ENCODE measurements at places on chromosomes 2 and 18.

DNA sequence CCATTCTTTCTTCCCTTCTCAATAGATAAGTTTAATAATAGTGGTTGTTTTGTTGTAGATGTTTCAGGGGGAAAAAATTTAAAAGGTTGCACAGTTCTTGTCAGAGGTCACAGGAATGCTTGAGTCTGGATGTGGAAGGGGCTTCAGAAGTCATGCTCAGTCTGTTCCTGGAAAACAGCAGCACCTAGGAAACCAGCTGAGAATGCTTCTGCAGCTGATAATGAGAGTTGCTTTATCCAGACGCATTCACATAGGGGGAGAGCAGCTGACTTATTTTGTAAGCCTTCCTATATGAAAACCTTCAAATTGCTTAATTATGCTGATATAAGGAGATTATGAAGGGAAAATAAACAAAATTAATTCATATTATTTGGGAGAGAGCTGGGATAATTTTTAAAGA, 235.5 kb downstream of the GULP1 start:
- DNase-seq: no peak

DNA sequence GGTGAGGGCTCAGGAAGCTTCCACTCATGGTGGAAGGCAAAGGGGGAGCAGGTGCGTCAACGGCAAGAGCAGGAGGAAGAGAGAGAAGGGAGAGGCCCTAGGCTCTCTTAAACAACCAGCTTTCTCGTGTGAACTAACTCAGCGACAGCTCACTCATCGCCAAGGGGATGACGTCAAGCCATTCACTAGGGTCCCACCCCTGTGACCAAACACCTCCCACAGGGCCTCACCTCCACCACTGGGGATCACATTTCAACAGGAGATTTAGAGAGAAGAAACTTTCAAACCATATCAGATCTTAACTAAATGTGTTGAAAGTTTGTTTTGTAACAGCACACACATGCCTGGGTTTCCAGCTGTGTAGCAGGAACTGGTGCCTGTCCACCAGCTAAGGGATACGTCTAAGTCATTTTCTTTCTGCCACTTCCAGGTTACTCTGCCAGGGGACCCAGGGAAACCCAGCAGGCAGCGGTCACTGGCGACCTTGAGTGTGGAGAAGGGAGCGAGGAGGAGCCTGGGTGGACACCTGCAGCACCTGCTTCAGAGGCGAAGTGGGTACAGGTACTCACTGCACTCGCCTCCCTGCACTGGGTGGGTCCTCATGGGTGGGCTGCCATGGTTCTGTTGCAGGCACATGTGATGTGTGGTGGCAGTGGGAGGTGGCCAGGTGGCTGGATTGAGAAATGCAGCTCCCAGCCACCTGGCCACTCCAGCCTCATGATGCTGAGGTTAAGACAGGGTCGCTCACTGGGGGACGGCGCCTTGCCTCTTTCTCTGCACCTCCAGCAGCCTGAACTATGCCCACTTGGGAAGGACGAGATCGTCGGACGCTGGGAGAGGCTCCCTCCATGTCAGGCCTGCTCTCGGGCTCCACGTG, 8.4 kb upstream of the GPC1 start:
- DNase-seq: no peak

DNA sequence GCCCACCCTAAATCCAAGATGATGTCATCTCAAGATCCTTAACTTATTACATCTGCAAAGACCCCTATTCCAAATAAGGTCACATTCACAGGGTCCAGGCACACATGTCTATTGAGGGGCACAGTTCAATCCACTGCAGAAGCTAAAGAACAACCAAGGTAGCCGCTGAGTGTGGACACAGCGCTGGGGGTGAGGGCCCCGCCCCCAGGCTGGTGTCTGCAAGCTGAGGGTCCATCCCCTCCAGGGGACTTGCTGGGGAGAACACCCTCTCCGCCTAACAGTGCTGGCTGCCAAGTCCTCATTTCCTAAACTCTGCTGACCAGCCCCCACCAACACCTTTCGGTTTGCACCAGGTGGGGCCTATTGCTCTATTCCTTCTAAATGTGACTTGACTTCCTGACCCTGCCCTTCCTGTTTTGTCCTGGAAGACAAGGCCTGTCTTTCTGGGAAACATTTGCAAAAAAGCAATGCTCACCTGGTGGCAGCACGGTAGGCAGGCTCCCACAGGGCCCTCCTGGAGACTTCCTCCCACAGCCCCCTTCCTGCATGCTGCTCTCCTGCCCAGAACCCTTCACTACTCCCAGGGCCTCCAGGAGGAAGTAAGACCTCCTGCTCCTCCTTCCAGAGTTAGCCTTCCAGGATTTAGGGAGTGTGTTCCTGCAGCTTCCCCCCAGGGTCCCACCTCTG, 24.4 kb upstream of the TEX44 start:
- no peak for DNase-seq

- DNase-seq: no peak
Measured at GRCh38 chr18:51811883-51812282, 528.1 kb upstream of the DCC start.

- peak; percentile 28 for DNase-seq
Measured at GRCh38 chr2:11930211-11930761, 183.9 kb downstream of the LPIN1 start.

DNA sequence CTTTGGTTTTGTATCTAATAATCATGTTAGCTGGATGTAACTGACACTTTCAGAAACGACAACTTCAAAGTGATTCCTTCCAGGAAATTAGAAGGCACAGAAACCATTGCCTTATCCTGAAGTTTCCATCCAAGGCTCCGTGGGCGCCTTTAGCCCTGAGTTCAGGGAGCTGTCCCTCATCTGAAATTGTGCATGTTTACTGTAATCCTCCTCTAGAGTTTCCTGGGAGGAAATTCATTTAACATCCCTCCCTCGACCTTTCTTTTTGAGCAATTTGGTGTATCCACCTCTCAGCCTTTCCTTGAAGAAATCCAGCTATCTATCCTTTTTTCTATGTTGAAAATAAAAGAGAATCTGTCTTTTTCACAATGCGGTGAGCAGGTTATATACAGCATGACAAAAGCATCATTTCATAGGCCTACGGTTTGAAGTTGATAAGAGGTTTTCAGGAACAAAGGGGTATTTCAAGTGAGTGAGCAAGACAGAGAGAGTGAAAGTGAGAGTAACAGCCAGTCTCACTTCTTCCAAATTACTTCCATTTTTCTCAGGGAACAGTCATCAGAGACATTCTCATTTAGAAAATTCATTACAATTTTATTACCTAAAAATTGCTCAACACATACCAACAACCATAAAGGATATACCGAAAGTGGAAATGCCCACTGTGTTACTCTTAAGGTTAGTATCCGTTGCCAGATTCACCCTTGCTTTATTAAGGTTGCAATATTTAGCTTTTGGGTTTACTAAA, 167.3 kb downstream of the MREG start:
- DNase-seq: no peak

GRCh38 chr2:169512525-169512924, 3.0 kb downstream of the KLHL41 start:
- no peak for DNase-seq
